NCI-H187 treated with DMSO at 0.1 percent for 48 hours (cell line): ENCODE measurements at places on chromosomes 3 and 15.

GRCh38 chr3:48299746-48300712 lies 33.4 kb downstream of the SPINK8 start:
- no peak for DNase-seq

GRCh38 chr3:181719991-181720680 lies 8.4 kb downstream of the SOX2 start:
- DNase-seq = no peak

GRCh38 chr15:92623435-92623834 lies 32.1 kb downstream of the FAM174B start:
- DNase-seq = peak; percentile 93

DNA sequence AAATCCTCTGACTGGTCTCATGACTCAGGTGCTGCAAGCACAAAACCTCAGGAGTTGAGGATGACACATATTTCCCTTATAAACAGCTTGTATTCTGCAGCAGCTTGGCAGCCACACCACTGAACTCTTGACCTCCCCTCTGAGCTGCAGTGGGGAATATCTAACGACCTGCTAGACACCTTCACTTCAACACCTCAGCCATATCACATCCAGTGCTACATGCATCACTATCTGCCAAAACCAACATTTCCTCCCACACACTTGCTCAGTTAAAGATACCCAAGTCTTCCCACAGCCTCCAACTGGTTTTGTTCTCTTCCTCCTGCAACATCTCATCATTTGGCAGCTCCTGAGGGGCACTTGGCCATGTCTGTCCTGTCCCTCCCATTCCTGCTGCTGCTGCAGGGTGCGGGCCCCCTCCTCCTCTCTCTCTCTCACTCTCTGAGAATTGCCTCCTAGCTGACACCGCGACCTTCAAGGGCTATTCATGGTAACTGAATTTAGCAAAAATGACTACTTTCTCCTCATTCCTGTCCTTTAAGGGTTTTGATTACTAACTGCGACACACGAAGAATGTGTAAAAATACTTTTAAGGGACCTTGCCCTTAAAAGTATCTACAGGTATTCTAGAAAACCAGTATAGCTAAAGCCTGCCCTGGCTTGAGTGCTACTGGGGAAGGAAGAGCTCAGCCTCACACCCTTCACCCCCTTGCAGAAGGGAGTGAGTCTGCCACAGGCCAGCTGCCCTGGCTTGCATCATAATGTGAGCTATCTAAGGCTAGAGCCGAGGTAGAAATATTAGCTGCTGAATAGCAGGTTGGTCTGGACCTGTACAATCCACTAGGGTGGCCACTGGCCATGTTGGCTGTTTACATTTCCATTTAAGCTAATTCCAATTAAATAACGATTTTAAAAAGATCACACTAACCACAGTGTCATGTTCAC lies 5.0 kb upstream of the CCR9 start:
- DNase-seq = no peak

GRCh38 chr15:56077081-56077480 lies 83.7 kb upstream of the NEDD4 start:
- no peak for DNase-seq

- no peak for DNase-seq
These were observed 8.2 kb downstream of the AP3S2 start for GRCh38 chr15:89885611-89886010.

GRCh38 chr3:79558943-79559342 lies 208.9 kb downstream of the ROBO1 start:
- DNase-seq = no peak

DNA sequence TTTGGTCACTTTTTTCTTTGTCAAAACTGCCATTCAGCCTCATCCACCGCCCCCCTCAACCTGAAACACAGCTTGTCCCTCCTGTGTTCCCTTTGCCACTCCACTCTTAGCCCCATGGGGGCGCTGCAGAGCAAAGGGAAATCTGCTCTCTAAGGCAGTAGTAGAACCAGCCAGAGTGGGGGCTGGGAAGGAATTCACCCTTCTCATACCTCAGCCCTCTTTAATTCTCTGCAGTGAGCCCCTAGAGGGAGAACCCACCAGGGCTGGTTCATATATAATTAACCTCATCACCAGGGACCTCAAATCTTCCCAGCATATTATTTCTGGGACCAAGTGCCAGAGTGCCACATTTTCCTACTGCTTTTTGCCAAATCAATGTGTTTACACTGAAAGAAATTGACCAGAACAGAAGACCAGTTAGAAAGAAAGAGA lies 2.8 kb upstream of the BCL6 start:
- peak; percentile 44 for DNase-seq

DNA sequence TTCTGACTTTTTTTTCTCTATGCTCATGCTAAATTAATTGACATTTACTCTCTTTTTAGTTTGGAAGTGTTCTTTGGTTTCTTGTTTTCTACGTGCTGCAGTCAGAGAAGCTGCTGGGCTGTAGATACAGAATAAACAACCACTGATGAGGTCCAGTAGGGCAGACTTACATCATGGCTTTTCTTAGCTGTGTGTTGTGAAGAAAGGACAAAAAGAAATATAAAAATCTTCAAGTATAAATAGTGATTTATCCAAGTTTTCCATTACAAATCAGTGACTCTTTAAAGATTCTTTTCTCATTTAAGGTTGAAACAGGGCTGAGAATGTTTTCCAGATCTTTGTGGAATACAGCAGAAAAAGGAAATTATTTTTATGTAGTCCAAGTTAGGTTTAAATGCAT lies 122.2 kb downstream of the CMSS1 start:
- DNase-seq = no peak
